A549 treated with Mapracorat at 1 μM for 4 hours (cell line): ENCODE measurements at places on chromosomes 13 and 19. TPM values are rescaled to one million over a fixed set of nuclear protein-coding genes. Genes with fewer than 3 reads are reported as not detected.

Gene PDS5B
- total RNA-seq = 8.8 to 12.7 TPM (median 9.5 TPM) in 5 replicates

Gene STX10
- 40.3 to 60.2 TPM (median 56.1 TPM) in 5 replicates for total RNA-seq

Gene KLF2
- 14.6 to 29.9 TPM (median 29.3 TPM) in 5 replicates for total RNA-seq

Gene XAB2
- total RNA-seq = 21.5 to 26.3 TPM (median 25.6 TPM) in 5 replicates

Gene PSMC4
- total RNA-seq = 258 to 283 TPM (median 272 TPM) in 5 replicates

Gene TRIM28
- 628 to 732 TPM (median 680 TPM) in 5 replicates for total RNA-seq
